Fibroblast of the aortic adventitia (primary cell): ENCODE measurements at places on chromosomes 11 and 22.

DNA sequence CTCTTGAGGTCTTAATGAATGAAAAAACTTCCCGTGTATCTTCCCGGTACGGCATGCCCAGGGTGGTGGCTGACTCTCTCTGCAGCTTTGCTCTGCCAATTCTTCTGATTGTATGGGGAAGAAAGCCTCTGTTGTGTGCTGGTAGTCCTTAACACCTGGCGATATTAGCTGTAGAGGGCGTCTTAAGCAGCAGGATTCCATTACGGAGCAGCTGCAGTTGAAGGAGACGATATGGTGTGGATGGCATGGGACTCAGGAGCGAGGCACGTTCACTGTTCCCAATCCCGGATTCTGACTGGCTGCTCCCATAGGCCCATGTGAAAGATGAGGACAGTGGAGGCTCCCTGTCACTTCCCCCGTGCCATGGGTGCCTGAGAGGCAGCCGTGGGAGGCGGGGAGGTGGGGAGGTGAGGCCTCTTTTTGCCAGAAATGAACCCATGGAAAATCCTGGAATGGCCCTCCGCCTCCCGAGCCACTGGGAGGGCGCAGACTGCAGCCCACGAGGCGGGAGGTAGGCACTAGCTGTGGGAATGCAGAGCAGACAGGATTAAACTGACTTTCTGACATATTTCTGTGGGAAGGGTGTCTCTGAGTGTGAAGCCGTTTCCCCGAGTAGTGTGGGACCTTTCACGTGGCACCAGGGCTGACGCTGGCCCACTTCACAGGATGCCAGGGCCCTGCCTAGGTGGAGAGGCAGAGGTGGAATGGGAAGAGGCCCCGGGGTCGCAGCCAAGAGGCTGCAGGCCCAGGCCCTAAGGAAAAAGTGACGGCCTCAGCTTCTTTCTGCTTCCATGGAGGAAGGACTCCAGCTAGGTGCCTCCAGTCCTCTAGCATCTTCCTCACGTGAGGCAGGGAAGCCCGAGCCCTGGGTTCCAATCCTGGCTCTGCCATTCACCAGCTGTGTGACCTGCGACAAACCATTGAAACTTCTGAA lies 121.4 kb upstream of the CD82 start:
- DNase-seq: no peak

DNA sequence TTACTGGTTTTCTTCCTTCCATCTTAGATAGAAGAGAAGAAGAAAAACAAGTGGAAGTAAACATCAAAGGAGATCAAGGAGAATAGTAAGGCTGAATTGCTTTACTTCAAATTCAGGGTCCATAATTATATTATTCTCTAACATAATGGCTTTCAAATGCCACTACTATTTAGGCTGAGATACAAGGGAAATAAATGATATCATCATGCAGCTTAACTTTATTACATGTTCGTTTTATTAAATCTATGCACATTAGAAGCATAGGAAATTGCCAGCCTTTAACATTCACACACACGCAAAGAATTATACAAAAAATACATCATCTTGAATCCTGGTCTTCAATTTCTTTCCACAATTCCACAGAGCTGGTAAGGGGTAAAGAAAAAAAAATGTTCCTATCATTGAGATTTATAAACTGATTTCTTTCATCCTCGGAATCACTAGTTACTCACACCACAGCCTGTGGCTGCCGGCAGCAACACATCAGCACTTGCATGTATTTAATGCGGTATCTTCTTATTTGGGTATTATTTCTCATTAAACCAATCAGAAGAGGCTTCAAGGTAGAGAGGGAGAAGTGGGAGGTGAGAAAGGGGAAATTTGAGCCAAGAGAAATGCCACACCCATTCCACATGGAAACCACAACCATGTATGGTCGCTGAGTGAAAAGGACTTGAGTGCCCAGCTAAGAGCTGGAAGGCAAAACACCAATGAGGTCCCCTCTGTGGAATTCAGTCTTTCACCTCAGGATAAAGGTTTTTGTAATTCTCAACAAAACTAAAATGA lies 26.3 kb downstream of the SYTL2 start:
- DNase-seq: no peak

DNA sequence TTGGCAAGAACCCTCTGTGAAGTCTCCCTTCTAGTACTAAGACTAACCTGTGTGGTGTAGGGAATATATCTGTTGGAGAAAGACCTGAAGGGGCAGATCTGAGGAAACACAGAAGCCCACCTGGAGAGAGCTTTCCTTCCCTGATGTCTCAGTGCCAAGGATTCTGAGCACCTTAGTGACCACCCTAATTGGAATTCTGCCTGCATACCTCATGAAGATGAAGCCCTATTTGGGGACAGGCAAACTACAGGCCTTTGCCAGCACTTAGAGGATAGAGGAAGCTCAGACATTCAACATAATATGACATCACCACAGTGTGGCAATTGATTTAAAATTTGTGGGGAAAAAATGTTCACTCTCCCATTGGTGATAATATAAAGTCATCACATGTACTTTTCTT lies 766.2 kb upstream of the KIRREL3 start:
- DNase-seq: no peak

- no peak for DNase-seq
These were observed 115.8 kb downstream of the CSNK2A3 start for GRCh38 chr11:11237070-11237832.

DNA sequence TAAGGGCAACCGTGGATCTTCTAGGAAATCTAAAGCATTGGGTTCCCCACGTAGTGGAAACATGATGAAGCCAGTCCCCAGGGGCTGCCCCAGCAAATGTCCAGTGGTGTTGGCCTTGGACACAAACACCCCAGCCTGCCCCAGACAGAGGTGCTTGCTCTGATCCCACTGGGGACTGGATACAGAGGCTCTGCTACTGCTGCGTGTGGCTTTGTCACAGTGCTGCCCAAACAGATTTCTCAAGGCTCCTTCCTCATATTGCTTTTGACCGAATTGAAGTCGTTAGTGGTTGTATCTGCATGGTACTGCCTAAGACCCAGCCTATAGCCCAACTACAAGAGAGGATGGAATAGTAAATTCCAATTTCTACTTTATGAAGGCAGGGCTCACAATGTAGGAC lies 40.1 kb upstream of the CD44 start:
- DNase-seq: no peak
